ENCODE measurements at places on chromosomes 7 and 10.

DNA sequence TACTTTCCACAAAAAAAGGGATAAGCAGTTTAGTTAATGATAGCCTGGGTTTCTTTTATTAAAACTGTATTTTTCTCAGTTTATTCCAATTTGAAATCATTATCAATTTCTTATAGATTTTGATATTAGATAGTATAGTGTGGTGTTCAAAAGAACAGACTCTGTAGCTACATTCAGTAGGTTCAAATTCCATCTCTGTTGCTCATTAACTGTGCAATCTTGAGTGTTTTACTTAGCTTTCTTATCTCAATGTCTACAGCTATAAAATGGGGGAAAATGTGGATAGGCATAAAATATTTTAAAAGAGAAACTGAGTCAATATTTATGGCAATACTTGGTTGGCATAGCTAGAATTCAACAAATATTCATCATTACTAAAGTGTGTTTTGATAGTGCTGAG is 86.9 kb upstream of the SEMA3A start:
- no peak for DNase-seq

- peak; percentile 36 for DNase-seq
These were observed 33.9 kb downstream of the BCAP29 start for GRCh38 chr7:107613948-107614347.

GRCh38 chr7:101333912-101334311 is 12.3 kb upstream of the IFT22 start:
- no peak for DNase-seq

- DNase-seq: no peak
These were observed 27.1 kb downstream of the MET start for GRCh38 chr7:116698930-116699721.

DNA sequence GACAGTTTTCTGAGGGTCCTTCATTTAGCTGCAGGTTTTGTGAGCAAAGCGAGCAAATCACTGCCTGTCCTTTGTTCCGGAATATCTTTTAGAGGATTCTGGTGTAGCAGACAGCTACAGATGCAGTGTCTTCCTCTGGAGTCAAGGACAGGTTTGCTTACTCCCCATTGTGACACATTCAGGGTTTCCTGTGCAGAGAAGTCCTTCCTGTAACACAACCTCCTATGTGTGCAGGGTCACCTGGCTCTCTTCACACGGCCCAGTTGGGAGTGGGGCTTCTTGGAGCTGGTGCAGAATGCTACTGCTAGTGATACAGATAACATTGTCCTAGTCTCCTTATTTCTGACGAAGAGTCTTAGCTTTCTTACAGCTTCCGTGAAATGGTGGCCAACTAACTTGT is 47.9 kb downstream of the RBM33 start:
- DNase-seq: no peak

GRCh38 chr7:875476-876076 is 778 bp upstream of the GET4 start:
- DNase-seq: no peak

GRCh38 chr10:106981452-106982075 is 182.9 kb downstream of the SORCS1 start:
- no peak for DNase-seq

GRCh38 chr7:138752518-138753149 is 45.2 kb upstream of the TMEM213 start:
- no peak for DNase-seq

- DNase-seq: no peak
These were observed 252.6 kb downstream of the DOCK4 start for GRCh38 chr7:111953611-111954010.

- DNase-seq: no peak
These were observed 2.6 kb upstream of the RASSF4 start for GRCh38 chr10:44956717-44957706.

DNA sequence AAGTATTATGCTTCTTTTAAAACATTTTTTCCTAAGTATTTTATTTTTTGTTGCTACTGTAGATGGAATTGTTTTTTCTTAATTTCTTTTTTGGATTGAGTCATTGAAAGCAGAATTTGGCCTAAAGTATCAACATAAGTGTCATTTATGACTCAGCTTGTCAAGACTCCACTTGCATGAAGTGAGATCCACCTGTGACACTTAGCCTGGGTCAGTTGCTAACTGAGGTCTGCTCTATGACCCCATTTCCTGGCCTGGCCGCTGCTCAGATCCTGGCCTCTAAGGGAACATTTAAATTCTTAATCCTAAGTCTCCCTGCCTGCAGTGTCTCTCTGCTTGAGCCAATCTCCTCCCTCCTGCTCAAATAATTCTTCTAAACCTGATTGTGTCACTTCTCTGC is 35.5 kb downstream of the TMEM270 start:
- no peak for DNase-seq
